ENCODE measurements at places on chromosomes 3 and 15. TPM values are rescaled to one million over a fixed set of nuclear protein-coding genes. Genes with fewer than 3 reads are reported as not detected.

CFAP92 gene
- total RNA-seq: 0.45 TPM

WDR76 gene
- total RNA-seq: 7.0 TPM

BTLA gene
- total RNA-seq: 8.5 TPM

TRIM42 gene
- not detected for total RNA-seq

GRCh38 chr15:72864681-72865080 is 81.1 kb upstream of the ADPGK start:
- no peak for DNase-seq

- DNase-seq: no peak
Measured at GRCh38 chr3:33115024-33115768, 1.4 kb downstream of the CRTAP start.

GRCh38 chr15:60548101-60548500 is 69.2 kb upstream of the ICE2 start:
- peak; percentile 65 for DNase-seq

- no peak for DNase-seq
Measured at GRCh38 chr15:49215768-49216739, 46.0 kb downstream of the GALK2 start.

GRCh38 chr3:46085421-46086082 is 58.3 kb upstream of the XCR1 start:
- DNase-seq: no peak

- DNase-seq: no peak
Measured at GRCh38 chr15:40320931-40321371, 2.5 kb upstream of the INAFM2 start.

- no peak for DNase-seq
Measured at GRCh38 chr15:85619992-85620689, 174.6 kb downstream of the KLHL25 start.

DNA sequence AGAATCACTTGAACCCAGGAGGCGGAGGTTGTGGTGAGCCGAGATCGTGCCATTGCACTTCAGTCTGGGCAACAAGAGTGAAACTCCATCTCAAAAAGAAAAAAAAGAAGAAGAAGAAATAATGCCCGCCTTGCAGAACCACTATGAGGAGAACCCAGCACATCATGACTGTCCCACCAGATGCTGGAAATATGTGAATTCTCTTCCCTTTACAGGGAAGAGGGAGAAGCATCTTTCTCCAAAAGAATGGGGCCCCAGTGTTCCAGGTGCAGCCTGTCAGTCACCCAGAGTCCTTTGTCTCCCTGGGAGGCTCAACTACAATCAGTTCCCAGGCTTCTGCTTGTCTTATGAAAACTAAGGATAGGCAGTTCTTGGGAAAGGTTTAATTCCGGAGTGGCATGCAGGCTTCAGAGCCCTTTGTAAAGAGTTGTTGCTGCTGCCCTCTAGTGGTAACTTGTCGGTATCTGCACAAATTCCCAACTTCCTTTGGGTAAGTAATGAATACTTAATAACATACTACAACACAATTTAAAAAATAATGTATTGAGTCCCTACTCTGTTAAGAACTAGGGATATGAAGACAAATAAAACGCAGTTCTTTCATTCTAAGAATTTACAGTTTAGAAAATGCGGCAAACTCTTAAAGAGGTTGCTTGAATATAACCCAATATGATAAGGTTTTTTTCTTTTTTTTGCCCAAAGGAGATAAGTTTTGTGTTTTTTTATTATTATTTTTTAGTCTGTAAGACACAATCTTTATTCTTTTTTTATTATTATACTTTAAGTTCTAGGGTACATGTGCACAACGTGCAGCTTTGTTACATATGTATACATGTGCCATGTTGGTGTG is 18.6 kb upstream of the TICRR start:
- peak; percentile 13 for DNase-seq

- DNase-seq: no peak
Measured at GRCh38 chr3:44966795-44967278, 9.1 kb downstream of the ZDHHC3 start.

GRCh38 chr3:111534701-111535100 is 7.3 kb upstream of the CD96 start:
- no peak for DNase-seq

DNA sequence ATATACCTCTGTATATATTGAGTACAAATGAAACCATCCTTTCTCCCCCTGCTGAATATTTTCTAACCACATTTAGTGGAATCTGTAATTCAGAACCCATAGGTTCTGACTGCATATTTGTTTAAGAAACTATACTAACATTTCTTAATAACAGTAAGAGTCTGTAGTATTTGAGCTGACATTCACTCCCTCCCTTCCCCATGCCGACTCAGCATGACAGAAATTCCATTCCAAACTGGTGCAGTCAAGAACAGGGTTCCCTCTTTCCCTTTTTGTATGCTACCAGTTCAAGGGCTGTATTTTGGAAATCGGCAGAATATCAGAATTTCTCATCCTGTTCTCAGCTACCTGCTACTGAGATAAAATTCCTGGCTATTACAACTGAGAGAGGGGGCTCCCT is 796.6 kb upstream of the DPPA4 start:
- DNase-seq: no peak

- no peak for DNase-seq
Measured at GRCh38 chr15:40369971-40370370, 12.0 kb downstream of the DISP2 start.

GRCh38 chr3:4950948-4951347 is 28.3 kb upstream of the BHLHE40 start:
- no peak for DNase-seq

- no peak for DNase-seq
Measured at GRCh38 chr3:142981108-142981507, 17.6 kb upstream of the PAQR9 start.

DNA sequence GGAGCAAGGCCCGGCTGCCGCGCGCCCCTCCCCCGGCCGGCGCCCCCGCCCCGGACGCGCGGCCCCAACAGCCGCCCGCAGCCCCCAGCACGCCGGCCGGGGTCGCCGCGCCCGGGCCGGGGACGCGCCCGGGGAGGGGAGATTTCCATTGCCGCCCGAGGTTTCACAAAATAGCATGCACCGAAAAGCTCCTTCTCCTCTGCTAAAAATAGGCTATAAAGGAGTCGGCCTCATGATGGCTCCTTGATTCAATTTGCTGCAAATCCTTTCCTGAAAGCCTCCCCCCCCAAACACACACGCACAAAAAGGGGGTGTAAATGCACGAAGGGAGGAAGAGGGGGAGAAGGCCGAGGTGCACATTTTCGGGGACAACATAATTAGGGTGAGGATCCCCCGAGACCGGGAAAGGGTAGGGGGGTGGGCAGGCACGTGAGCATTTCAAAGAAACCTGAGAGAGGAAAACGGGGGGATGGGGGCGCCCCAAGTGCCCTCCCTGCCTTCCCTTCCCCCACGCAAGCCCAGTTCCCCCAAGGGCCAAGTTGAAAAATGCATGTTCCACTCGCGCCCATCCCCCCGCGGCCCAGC is 734 bp downstream of the TBL1XR1 start:
- DNase-seq: peak; percentile 44

DNA sequence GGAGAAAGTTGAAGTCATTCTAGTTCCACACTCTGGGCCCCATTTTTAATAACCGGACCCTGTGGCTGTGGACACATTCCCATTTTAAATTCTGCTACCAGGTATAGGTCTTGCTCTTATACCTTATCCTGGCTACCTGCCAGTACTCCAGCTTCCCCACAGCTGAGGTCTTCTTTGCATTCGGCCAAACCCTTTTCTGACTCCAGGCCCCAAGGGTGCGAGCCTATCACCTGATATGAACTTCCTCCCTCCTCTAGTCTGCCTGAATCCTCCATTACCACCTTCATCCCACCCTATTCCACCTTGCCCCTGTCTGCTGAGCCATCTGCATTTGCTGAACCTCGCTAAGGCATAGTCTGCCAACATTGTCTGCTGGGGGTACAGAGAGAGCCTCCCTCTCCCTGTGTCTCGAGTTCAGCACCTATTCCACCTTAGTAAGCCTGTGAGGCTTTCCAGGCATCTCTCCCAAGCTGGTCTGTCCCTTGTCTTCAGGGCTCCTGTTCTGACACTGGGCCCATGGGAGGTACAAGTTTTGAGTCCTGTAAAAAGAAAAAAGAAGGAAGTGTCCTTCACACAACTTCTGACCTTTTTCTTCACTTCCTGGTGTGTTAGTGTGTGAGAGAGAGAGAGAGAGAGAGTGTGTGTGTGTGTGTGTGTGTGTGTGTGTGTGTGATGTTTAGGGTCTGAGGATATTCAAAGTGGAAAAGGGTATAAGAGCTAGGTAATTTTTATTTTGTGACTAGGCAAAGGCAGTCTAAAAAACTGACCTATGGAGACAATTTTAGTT is 27.0 kb downstream of the PDE8A start:
- DNase-seq: no peak

- DNase-seq: no peak
Measured at GRCh38 chr15:22979238-22980188, 655 bp downstream of the CYFIP1 start.

DNA sequence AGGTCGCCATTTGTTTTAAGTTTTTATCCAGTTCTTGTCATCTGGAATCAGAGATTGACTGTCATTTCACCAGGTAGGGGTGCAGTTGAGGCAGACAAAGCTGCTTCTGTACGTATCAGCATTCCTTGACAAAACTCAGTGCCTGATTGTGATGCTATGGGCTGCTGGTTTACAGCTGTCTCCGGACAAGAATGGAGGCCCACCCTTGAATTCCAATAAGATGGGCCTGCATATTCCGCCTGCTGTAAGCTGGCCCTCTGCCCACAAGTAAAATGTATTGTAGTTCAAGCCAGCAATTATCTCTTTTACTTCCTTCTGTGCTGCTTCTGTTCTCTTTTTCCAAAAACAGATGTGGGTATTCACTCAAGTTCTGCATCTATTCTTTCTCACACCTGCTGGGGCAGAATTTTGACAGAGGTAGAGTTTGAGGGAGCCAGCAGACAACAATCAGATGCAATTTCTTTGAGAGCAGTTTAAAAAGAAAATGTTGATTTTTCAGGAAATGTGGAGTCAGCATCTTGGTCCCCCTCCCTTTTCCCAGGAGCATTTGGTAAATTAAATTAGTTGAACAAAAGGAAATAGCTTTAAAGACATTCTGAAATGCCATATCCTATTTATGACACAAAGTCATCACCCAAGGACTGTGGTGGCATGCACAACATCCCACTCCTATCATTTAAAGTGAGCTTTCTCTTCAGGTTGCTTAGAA is 53.5 kb downstream of the IQCH start:
- DNase-seq: no peak

- DNase-seq: no peak
Measured at GRCh38 chr3:45623393-45623792, 28.8 kb downstream of the LIMD1 start.

DNA sequence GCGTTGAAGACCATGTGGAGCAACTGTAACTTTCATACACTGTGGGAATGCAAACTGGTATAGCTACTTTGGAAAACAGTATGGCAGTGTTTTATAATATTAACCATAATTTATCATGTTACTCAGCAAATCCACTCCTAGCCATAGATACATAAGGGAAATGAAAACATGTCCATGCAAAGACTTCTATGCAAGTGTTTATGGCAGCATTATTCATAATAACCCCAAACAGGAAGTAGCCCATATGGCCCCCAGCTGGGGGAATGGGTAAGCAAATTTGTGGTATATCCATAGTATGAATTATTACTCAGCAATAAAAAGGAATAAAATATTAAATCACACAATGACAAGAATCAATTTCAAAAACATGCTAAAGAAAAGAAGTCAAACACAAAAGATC is 23.0 kb upstream of the GATA2 start:
- DNase-seq: no peak
